Left renal cortex interstitium (tissue), 4 donors: ENCODE measurements at places on chromosomes 16 and 17. TPM values are rescaled to one million over a fixed set of nuclear protein-coding genes. Genes with fewer than 3 reads are reported as not detected.

The GNG13 gene
- 0.49 TPM for polyA plus RNA-seq

DNA sequence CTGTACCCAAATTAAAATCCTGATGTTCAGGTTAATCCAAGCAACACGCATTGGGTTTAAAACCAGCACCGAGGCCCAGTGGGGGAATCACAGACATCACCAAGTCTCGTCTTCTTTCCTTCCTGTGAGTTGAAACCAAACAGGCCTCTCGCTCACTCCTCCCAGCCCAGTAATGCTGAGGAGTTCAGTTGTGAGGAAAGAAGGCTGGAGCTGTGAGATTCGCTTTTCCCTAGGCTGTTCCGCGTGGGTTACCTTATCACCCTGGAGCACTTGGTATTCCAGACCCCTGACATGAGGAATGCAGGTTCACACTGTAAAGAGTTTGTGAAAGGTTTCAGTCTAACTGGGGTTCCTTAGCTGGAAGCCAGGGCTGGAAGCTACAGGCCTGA is 20.8 kb downstream of the CIBAR2 start:
- DNase-seq: no peak

The ASPSCR1 gene
- polyA plus RNA-seq: 39.4 TPM

The C16orf89 gene
- polyA plus RNA-seq: 8.1 TPM

GRCh38 chr16:72788269-72788809 is 259.6 kb downstream of the ZFHX3 start:
- DNase-seq: no peak

The DOK4 gene
- polyA plus RNA-seq: 33.3 TPM
